ENCODE measurements at places on chromosomes 1 and 21.

DNA sequence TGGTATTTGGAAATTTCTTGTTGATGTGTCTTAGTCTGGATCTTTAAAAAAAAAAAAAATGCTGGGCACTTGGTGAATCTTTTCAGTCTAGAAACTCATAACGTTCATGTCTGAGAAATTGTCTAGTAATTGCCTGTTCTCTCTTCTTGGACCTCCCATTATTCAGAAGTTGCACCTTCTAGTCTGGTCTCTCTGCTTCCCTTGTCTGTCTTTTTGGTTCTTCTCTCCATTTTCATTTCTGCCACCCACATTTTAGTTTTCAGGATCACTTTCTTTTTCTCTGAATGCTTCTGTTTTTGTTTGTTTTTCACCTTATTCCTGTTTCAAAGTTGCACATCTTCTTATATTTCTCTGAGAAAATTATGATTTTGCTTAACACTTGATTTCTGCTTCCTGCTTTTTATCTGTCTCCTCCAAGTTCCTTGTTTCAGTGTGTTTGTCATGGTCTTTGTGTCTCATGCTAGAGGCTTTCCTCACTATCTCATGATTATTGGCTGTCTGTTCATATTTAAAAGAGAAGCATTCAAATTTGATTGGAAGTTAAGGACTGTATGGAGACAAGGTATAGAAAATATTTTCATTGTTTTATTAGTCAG, 21.3 kb downstream of the BACE2 start:
- DNase-seq: no peak

DNA sequence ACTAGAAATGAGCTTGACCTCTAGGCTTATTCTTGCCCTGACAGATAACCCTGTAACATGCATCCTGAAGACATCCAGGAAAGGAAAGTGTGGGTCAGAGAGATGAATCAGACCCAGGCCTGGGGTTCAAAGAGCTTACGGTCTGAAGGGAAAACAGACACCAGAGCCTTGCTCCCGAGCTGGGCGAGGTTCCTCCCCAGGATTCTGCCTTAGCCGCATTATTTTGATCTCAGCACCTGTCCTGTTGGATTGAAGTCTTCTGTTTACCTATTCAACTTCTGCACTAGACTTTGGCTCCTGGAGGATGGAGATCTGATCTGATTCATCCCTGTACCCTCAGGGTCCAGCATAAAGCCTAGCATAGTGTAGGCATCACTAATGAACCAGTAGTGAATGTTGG, 1.9 kb downstream of the CYP4B1 start:
- no peak for DNase-seq

GRCh38 chr1:151475175-151475574, 15.9 kb upstream of the POGZ start:
- DNase-seq: peak; percentile 82

GRCh38 chr1:183293876-183294275, 107.8 kb downstream of the LAMC2 start:
- no peak for DNase-seq

GRCh38 chr1:227073786-227074185, 133.7 kb downstream of the COQ8A start:
- DNase-seq: no peak

- no peak for DNase-seq
Measured at GRCh38 chr1:221100611-221101010, 221.4 kb downstream of the HLX start.

GRCh38 chr1:224196813-224197600, 14.0 kb downstream of the DEGS1 start:
- no peak for DNase-seq

DNA sequence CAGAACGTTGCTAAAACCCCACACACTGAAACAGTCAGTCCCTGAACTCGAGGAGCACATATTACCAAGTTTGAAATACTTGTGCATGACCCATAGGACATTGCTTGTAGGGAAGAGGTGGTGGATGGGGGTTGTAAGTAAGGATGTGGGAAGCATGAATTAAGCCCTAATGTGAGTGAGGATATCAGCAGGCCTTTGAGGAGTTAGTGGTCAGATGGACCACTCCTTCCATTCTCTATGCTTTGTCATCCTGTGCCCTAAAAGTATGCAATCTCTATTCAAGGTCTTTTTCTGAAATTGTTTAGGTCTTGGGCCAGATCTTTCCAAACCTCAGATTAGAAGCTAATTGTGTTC, 70.9 kb upstream of the SAMSN1 start:
- no peak for DNase-seq

DNA sequence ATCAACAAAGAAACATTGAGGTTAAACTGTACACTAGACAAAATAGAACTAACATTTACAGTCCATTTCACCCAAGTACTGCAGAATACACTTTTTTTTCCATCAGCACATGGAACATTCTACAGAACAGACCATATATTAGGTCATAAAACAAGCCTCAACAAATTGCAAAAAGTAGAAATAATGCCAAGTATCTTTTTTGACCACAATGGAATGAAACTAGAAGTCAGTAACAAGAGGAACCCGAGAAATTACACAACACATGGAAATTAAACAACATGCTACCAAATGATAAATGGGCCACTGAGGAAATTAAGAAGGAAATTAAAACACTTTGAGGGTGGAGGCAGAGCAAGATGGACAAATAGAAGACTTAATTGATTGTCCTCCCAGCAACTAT, 8.4 kb upstream of the C1orf185 start:
- no peak for DNase-seq

DNA sequence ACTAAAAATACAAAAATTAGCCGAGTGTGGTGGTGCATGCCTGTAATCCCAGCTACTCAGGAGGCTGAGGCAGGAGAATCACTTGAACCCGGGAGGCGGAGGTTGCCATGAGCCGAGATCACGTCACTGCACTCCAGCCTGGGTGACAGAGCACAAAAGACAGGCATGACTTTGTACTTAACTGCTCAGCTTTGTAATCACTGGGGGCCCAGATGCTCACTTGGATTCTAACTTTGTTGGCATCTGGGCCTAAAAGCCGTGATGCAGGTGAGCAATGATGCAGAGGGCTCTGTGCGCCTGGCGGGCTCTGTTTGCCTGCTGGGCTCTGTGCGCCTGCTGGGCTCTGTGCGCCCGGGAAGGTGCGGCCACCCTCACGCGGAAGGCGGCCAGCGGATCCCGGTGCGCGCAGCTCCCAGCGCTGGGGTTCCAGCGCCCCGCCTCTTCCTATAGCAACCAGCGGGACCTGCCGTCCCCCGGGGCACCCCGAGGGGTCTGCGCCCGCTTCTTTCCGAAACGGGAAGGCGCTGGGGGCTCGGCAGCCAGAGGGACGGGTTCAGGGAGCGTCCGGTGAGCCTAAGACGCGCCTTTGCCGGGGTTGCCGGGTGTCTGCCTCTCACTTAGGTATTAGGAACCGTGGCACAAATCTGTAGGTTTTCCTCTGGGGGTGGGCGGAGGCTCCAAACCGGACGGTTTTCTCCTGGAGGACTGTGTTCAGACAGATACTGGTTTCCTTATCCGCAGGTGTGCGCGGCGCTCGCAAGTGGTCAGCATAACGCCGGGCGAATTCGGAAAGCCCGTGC, 31.7 kb downstream of the PRMT2 start:
- DNase-seq: peak; percentile 62

- DNase-seq: no peak
Measured at GRCh38 chr1:153238527-153238926, 21.0 kb upstream of the LORICRIN start.

GRCh38 chr1:185042737-185043136, 2.6 kb upstream of the RNF2 start:
- DNase-seq: no peak

- DNase-seq: no peak
Measured at GRCh38 chr1:96234299-96234698, 487.3 kb upstream of the PTBP2 start.

DNA sequence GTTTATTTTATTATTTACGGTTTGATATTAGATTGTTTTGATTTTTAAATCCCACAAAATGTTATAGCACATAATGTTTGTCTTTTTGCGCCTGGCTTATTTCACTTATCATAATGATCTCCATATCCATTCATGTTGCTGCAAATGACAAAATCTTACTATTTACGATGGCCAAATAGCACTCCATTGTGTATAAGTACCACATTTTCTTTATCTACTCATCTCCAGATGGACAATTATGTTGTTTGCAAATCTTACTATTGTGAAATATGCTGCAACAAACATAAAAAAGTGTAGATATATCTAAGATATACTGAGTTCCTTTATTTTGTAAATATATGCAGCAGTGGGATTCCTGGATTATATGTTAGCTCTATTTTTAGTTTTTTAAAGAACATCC, 1568.3 kb downstream of the AMY1C start:
- no peak for DNase-seq

DNA sequence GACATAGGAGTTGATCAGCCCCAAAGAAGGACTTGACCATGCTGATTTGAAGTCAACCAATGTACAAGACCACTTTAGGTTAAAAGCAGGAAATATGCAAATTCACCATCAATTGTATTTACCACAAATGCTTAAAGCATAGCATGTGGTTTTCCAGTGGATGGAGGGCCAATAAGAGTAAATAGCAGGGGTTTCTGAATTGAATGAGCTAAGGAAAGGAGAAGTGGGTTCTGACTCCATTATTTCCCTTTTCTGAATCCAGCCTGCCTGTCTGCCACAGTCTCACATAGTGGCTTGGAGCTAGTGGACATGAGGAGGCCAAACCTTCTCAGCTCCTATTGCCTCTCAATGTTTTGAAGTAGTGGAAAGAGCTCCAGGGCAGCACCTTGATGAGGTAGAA, 7.2 kb upstream of the TNFSF18 start:
- no peak for DNase-seq

DNA sequence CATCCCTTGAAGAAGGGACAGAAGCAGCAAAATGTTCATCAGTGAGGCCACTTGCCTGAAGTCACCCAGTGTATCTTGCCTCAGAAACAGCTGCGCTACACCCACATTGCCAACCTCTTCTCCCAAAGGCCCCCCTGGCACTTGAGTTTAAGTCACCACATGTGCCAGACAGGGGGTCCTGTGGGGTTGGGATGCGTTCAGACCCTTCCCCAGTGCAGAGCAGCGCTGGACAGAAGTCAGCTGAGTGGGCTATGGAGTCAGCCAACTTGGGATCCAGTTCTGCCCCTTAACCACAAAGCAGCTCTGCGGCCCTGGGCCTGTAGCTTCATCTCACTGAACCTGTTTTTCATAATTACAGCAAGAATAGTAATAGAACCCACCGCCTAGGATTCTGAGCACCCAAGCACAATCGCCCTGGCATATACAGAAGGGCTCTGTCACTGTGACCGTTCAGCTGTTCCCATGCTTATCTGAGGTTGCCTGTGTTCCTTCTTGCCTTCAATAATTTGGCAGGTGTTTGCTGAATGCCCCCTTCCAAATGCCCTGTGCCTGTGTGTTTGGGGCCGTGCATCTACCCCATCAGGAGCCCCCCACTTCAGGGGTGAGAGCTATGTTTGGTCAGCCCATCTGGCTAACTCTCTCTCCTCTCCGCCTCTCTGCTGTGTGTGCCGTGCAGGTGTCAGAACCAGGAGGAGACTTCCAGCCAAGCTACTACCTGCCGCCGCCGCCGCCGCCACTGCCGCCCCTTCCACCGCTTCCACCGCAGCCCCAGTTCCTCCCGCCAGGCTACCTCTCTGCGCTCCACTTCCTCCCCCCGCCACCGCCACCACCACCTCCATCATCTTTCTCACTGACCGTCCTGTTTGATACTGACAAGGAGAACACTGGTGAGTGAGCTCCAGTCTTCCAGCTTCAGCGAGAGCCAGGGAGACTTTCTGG, 5.0 kb downstream of the DMRTB1 start:
- no peak for DNase-seq

DNA sequence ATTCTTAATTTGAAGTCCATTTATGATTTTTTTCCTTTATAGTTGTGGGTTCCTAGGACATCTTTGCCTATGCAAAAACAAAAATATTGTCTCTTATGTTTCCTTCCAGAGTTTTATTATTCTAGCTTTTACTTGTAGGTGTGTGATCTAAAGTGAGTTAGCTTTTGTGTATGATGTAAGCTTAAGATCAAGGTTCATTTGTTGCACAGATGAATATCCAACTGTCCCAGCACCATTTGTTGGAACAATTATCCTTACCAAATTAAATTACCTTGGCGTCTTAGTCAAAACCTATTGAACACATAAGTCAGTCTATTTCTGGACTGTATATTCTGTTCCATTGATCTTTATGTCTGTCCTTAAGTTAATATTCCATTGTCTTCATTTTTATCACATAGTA, 337.6 kb downstream of the ZP4 start:
- no peak for DNase-seq

GRCh38 chr1:154186177-154186576, 5.7 kb downstream of the TPM3 start:
- peak; percentile 72 for DNase-seq

GRCh38 chr1:185317886-185318310, 855 bp upstream of the IVNS1ABP start:
- peak; percentile 58 for DNase-seq

- DNase-seq: no peak
Measured at GRCh38 chr1:242237051-242237450, 238.2 kb upstream of the MAP1LC3C start.

GRCh38 chr1:168628807-168629206, 52.4 kb downstream of the XCL1 start:
- DNase-seq: no peak

DNA sequence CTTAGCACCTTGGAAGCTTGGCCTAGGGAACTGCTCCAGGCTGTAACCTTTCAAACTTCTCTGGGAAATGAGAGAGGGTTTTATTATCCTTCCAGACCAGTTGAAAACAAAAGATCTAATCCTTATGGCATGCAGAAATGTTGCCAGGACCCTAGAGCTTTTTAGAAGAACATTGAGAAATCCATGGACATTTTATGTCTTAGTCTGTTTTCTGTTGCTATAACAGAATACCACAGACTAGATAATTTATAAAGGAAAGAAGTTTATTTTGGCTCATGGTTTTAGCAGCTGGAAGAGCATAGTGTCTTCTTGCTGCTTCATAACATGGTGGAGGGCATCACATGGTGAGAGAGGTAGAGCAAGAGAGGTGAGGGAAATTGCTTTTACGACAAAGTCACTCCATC, 25.8 kb downstream of the OSBPL9 start:
- no peak for DNase-seq

- DNase-seq: no peak
Measured at GRCh38 chr1:172447641-172448040, 3.8 kb upstream of the PIGC start.

GRCh38 chr1:208569181-208569580, 325.0 kb upstream of the PLXNA2 start:
- DNase-seq: no peak

DNA sequence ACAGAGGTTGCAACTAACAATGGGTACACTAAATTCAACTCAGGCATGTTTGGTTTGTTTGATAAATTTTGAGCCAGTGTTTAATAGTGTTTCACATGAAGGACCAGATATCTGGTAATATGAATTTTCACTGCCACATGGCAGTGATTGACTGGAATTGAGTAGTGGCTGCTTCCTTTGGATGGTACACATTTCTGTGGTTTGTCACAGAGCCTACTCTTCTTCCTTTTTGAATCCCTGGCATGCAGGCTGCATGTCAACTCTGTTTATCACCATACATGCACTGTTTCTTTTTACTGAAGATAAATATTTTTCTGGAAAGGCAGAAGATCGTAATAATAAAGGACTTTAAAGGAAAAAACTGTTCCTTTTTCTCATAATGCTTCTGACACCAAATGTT, 35.5 kb downstream of the SDCCAG8 start:
- DNase-seq: no peak

Data from GM13976 (cell line).